ENCODE measurements at places on chromosomes 4 and X.

DNA sequence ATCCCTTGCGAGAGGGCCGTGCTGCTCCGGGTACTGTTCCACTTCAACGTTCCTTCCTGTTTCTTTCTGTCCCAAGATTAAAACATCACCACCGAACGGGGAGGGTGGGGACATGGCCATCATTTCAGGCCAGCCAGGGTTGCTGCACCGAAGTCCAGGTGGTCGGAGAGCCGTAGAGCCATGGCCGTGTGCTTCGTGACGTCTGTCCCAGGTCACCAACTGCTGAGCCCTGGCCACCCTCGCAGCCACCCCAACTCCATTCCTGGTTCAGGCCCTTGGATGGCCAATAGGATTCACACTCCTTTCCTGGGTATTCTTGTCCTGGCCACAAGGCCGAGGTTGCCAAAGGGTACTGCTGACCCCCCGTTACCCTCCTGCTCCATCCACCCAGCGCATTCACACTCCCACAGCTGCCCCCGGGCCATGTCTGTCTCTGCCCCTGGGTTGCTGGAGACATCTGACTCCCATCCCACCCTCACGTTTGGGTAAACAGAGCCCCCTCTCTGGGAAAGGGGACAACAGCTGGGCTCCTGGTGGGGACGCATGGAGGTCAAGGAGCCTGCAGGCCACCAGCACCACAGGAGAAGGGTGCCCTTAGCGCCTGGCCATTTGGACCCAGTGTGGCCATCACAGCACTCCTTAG is 103.2 kb downstream of the HMX1 start:
- no peak for DNase-seq

DNA sequence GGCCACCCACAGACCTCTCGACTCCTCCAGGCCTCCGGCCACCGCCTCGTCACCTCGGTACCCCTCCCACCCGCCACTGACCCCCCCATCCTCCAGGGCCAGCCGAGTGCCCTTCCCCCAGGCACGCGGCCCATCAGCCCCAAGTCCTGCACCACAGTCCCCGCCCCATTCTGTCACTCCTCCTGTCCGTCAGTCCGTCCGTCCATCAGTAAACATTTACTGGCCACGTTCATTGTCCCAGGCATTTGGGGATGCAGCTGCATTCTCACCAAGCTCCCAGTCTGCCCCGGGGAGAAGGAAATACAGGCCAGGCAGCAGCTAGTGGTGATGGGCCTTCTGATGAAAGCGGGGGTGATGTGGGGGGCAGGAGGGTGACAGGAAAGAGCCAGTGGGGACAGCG is 35.3 kb upstream of the FGFR3 start:
- no peak for DNase-seq

- DNase-seq: no peak
Measured at GRCh38 chr4:3466691-3467600, 3.8 kb downstream of the DOK7 start.

- peak; percentile 6 for DNase-seq
Measured at GRCh38 chrX:39174772-39175417, 373.6 kb downstream of the MID1IP1 start.

GRCh38 chr4:113741956-113742355 is 19.6 kb downstream of the CAMK2D start:
- no peak for DNase-seq

DNA sequence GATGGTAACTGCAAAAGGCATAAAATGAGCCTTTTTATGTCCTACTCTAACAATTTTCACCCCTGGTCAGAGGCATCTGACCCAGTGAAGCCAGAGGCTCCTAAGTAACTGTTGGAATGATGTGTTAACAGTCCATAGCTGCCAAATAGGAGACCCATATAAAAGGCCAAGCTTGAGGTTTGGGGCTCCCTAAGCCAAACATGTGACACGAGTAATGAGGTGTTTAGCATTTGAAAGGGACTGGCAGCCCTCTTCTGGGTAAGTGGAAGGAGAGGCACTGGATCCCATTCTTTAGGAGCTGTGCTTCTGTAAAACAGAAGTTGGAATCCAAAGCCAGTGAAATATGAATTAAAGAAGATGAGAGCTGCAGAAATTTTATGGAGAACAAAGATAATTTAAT is 100.6 kb upstream of the PNPLA4 start:
- DNase-seq: no peak

- DNase-seq: peak; percentile 33
Measured at GRCh38 chr4:99301376-99302164, 10.8 kb upstream of the ADH1A start.

GRCh38 chr4:128353791-128354190 is 66.2 kb upstream of the PGRMC2 start:
- peak; percentile 31 for DNase-seq

- DNase-seq: no peak
Measured at GRCh38 chrX:16629909-16630308, 20.0 kb upstream of the S100G start.

- no peak for DNase-seq
Measured at GRCh38 chr4:70842761-70843435, 3.2 kb upstream of the GRSF1 start.

DNA sequence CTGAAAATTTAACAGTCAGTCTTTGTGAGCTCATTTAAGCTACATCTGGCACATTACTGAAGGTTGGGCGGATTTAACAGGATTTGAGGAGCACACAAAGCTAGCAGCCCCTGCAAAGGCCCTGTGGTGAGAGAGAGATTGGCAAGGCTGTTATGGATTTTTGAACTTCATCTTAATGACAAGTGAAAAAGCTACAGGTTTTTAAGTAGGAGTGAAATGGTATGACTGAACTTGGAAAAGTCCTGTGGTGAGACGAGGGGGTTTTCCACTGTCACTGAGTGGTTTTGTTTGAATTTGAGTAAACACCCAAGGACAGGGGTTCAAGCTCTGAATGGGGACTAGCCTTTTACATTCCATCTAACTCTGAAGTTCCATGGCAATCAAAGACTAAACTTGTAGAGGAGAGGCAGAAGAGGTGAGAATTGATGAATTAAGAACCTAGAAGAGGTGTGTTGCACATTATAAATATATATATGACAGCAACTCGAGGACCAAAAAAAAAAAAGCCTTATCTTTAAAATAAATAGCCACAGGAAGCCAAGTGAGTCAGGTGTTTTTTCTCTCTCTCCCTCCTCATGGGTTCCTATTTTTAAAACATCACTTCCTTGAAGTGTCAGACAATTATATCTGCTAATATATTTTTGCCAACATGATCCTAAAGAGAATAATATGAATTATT is 47.8 kb upstream of the CLNK start:
- no peak for DNase-seq

DNA sequence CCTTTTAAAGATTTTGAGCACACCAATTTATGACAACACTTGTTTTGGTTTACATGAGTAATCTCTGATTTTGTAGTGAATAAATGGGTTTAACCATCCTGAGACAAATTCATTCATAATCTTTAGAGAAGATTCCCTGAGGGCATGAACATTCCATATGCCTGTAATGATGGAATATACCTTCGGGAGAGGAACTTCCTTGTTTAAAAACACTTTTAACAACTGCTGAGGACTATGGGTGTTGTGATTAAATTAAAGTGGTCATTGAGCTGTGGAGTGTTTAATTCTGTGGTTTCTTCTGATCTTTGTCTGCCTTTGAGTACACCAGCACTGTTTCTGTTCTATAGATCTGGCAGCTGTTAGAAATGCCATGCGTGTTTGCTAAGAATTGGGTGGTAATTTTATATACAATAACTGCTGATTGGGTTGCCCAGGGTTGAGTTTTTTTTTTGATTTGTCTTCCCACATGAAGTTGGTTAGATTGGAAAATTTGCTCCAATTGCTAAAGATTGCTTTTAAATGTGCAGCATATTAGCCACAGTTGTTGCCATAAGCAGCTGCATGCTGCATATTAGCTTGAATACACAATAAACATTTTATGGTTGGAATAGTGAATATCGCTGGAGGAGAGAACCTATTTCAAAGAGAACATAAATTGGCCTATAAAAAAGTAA is 86.8 kb downstream of the DCLK2 start:
- no peak for DNase-seq

GRCh38 chrX:40446921-40447320 is 133.8 kb upstream of the ATP6AP2 start:
- peak; percentile 32 for DNase-seq

- no peak for DNase-seq
Measured at GRCh38 chr4:74969507-74970474, 36.9 kb downstream of the PARM1 start.

GRCh38 chrX:145687146-145687545 is 130.5 kb upstream of the SLITRK2 start:
- DNase-seq: no peak

DNA sequence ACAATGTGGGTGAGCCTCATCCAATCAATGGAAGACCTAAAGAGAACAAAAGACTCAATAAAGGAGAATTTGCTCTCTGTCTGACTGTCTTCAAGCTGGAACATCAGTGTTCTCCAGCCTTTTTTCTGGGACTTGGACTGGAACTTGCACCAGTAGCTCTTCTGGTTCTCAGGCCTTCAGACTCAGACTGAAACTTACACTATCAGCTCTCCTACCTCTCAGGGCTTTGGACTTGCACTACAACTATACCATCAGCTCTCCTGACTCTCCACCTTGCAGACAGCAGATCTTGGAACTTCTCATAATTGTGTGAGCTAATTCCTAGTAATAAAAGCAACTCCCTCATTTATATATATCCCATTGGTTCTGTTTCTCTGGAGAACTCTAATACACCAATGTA is 185.9 kb downstream of the SMIM20 start:
- no peak for DNase-seq

GRCh38 chr4:81351654-81352445 is 119.9 kb downstream of the RASGEF1B start:
- DNase-seq: peak; percentile 72

DNA sequence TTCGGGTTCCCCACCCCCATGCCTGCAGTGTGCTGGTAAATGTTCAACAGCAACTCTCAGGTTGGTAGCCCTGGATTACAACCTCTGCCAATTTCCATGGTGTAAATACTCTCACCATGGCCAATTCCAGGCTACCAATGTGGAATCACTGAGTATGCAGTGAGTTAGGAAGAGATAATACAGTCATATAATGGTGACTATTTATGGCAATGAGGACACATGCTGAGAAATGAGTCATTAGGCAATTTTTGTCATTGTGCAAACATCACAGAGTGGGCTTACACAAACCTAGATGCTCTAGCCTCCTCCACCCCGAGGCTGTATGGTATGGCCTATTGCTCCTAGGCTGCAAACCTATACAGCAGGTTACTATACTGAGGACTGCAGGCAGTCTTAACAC is 4.6 kb upstream of the CLDN24 start:
- DNase-seq: no peak

DNA sequence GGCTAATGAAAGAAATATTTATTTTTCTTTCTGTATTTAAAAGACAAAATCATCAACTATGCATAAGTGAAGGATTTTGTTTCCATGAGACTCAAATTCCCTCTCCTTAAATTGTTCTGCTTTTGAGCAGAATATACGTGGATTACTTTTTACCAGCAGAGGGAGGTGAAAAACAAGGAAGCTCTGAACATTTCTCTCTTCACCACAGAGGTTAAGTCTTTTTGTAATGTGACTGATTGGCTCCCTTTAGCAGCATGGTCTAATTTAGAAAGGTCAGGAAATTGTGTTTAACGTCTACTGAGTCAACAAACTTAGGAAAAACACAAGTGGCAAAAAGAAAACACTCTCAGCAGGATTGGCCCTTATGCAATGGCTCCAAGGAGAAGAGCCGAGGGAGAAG is 55.1 kb upstream of the F9 start:
- DNase-seq: no peak

DNA sequence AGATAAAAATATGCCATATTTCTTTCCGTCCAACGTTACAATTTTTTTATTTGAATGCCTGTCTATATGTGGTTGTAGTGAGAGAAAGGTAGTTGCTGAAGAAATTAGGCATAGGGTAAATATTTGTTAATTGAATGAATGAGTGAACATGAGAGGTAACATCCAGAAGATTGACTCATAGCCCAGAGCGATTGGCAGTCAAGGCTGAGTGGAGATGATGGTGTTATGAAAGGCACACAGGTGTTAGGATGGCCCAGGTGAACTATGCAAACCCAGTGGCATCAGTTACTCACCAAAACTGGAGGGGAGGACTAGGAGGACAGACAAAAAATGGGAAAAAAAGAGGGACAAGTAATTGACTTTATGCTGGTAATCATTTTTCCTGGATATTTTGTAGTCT is 31.7 kb upstream of the SPRY1 start:
- no peak for DNase-seq

- DNase-seq: peak; percentile 18
Measured at GRCh38 chrX:100368167-100368566, 41.9 kb downstream of the PCDH19 start.

- DNase-seq: no peak
Measured at GRCh38 chr4:33357121-33357520, 2637.0 kb downstream of the PCDH7 start.

- DNase-seq: no peak
Measured at GRCh38 chrX:40573763-40574162, 7.0 kb upstream of the ATP6AP2 start.

GRCh38 chr4:123052007-123052406 is 129.6 kb upstream of the NUDT6 start:
- no peak for DNase-seq

DNA sequence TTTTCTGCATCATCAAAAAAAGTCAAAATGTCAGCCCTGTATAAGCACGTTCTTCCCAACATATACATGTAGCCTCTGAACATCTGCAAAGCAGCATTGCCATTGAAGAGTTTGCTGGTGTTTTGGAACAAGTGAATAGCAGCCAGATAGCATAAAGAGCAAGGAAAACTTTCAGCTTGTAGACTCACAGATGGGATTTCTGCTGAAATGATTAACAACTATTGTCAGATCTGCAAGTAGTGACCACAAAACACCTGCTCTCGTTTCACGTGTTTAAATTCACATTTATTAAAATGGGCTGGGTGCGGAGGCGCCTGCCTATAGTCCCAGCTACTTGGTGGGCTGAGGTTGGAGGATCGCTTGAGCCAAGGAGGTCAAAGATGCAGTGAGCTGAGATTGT is 123.7 kb downstream of the SPRY1 start:
- DNase-seq: no peak

DNA sequence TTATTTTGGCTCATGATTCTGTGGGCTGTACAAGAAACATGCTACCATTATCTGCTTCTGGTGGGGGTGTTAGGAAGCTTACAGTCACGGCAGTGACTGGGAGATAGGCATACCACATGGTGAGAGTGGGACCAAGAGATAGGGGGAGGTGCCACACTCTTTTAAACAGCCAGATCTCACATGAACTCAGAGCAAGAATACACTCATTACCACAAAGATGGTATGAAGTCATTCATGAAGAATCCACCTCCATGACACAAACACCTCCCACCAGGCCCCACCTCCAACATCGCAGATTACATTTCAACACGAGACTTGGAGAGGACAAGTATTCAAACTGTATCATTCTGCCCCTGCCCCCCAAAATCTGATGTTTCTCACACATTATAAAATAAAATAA is 2396.7 kb downstream of the PCDH7 start:
- peak; percentile 22 for DNase-seq
